ENCODE measurements at places on chromosomes 4 and X.

GRCh38 chr4:184815046-184815877 is 10.5 kb downstream of the ACSL1 start:
- DNase-seq: peak; percentile 45

DNA sequence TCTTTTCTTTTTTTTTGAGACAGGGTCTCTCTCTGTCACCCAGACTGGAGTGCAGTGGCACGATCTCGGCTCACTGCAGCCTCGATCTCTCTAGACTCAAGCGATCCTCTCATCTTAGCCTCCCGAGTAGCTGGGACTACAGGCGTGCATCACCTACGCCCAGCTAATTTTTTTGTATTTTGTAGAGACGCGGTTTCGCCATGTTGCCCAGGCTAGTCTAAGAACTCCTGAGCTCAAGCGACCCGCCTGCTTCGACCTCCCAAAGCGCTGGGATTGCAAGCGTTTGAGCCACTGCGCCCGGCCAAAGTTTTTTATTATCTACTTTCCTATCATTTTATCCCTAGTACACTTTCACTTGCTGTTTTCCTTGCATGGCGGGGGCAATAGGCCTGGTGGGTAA is 1.4 kb downstream of the UBA6 start:
- no peak for DNase-seq

- peak; percentile 44 for DNase-seq
Observed at GRCh38 chr4:44760142-44760898, 34.0 kb upstream of the GNPDA2 start.

DNA sequence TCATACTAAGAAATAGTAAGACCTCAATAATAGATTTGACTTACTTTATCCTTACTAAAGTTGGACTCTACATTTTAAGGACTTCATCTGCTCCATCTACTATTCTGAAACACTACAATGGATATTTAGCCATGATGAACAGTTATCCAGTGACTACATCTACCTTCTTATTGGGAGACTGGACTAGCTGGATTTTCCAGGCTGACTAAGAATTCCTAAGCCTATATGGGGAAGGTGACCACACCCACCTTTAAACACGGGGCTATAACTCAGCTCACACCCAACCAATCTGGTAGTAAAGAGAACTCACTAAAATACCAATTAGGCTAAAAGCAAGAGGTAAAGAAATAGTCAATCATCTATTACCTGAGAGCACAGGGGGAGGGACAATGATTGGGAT is 1438.4 kb downstream of the TECRL start:
- DNase-seq: no peak

DNA sequence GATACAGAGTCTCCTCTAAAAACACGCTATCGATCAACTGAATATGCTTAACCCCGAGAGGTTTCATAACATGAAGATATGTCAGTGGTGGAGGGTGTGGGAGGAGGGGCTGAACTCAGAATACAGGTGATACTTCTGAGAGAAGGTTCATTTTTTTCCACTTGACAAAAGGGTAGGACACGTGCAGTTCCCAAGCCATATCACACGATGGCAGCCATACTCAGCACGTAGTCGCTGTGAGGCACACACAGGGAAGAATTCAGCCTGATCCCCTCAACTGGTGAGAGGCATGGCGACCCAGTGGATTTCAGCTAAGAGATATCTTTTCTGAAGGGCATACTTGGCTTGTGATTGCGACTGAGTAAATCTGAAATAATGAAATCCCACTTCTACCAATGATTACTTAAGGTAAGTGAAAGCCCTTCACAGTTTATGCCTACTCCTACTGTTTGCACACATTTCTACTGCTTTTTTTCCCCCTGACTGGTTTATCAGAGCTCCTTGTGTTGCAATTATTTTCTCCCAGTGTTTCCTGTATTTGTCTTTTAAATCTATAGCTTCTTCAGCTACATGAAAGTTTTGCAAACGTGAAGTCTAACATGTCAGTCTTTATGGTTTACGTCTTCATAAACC is 133.1 kb downstream of the CORIN start:
- no peak for DNase-seq

DNA sequence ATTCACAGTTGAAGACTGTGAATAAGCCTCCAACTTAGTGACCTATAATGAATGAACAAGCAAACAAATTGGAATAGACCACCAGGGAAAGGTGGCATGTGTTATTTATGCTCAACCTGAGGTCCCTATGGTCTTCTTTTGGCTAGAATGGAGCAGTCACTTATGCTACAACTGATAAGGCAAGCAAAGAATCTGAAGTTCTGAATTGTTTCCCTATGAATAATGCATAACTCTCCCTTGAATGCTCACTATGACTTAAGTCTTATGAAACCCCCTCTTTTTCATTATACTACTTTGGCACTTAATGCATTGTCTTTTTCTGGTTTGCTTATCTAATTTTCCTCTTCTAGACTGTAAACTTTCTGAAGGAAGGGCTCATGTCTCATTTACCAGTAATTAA is 2.6 kb downstream of the GIMD1 start:
- DNase-seq: no peak

DNA sequence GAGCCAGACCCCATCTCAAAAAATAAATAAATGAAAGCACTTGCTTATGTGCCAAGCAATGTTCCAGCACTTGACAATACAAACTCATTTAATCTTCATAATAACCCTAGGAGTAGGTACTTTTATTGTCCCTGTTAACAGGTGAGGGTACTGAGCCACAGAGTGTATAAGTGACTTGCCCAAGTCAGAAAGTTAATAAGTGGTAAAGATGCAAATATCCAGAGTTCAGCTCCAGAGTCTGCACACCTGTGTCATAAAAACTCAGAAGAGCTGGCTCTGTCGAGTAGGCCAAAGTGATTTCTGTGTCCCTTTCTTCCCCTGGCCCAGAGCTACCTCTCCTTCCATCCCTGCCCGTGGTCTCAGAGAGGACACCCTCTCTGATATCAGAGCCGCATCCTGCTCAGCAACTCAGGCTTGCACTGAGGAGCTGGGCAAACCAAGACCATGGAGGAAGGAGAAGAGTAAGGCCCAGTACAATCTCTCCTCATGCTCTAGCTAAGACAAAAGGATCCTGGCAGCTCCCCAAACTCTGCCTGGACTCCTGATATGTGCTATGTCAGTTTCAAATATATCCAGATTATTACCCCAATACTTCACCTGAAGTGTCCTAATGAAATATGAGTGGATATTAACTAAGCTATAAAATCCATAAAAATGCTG is 136.3 kb downstream of the HS6ST2 start:
- DNase-seq: no peak

DNA sequence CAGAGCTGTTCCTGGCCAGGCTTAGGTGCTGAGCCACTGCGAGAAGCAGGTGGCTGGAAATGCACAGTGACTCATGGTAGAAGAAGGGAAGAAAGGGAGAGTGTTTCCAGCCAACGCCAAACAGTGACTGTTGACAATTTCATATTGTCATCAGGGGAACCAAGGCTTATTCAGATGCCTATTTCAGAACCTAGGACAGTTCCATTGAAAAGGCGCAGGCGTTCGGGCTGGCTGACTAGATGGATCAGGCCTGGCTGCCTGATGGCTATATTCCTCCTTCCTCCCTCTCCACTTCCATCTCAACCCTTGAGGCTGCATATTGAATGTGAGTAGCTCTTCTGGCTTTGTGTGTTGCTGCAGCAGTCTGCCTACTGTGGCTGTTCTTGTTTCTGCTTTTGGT is 73.0 kb upstream of the FRMPD4 start:
- DNase-seq: no peak
